ENCODE measurements at places on chromosomes 13 and 19.

DNA sequence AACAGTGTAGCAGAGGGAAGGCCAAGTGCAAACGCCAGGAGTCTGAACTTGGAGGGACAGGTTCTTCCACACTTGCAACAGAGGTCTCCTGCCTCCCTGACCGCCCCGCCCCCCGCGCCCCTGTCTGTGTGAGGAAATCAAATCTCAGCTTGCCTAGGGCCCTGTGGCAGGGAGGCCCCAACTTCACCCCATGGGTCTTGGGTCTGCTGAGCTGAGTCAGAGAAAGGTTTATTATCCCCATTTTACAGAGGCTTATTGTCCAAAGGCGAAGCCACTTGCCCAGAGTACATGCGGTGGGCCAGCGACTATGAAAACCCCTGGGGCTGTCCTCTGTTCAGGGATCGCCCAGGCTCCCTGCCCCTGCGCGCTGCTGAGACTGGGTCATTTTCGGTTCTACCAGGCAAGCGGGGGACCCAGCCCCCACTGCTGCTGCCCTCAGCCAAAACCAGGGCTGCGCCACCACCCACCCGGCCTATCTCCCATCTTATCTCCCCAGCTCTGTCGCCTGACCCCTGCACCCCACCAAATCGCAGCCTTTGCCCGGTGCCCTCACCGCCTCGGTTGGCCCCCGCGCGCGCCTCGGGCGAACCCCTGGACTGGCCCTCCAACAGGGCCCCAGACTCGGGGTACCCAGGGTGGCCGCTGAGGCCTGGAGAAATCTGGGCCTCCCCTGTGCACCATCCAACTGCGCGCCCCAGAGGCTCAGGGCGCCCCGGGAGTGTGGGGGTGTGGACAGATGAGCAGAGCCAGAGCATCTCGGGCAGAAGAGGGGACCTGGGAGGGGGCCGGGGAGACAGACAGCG lies 850 bp upstream of the CERS4 start:
- no peak for DNase-seq

DNA sequence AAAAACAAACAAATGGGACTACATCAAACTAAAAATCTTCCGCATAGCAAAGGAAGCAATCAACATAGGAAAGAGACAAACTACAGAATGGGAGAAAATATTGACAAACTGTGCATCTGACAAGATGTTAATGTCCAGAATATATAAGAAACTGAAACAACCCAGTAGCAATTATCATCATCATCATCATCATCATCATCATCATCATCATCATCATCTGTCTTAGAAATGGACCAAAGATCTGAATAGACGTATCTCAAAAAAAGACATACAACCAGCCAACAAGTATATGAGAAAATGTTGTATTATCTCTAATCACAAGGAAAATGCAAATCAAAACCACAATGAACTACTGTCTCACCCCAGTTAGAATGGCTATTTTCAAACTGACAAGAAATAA lies 173.9 kb downstream of the PRR20E start:
- DNase-seq, result no peak

GRCh38 chr13:34589581-34589980 lies 352.5 kb upstream of the NBEA start:
- DNase-seq, result no peak

DNA sequence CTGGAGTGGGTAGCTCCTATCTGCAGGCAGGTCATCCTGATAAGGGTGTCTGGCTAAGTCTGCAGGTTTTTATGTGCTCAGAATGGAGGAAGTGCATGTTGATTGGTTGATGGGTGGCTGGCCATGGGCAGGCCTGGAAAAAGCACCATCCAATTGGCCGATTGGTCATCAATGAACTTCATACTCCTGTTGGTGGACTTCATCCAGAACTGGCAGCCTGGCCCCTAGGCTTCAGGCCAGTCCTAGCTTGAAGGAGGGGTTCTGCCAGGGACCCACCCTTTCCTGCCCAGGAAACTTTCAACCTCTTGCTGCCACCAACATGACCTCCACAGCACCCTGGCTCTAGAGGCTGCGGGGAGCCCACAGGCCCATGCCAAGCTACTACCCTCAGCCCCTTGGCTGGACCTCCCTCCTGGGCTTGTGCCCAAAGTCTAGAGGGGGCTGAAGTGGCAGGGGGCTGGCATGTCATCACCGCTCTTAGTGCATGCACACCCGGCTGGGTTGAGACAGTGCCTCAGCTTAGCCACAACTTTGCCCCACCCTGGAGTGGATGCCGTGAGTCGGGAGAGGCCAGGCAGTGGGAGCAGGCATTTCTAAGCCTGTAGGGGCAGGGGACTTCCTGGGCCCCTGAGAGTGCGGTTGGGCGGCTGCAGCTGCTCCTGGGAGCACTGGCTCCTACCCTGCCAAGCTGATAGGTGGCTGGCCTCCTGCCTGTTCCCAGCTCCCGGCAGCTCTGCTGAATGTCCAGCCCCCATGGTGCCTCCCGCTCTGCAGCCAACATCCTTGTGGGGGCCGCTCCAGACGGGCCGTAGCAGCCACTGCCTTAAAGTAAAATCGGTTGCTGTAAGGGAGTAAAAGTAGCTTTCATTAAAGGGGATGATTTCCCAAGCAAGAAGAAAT lies 13.2 kb downstream of the DNAJC15 start:
- no peak for DNase-seq

- DNase-seq, result no peak
Measured at GRCh38 chr19:52034051-52034728, 6.0 kb upstream of the ZNF614 start.

GRCh38 chr13:27790523-27790922 lies 1.8 kb upstream of the GSX1 start:
- DNase-seq, result no peak

- DNase-seq, result no peak
Measured at GRCh38 chr19:29681422-29682235, 16.4 kb downstream of the PLEKHF1 start.

GRCh38 chr13:110799246-110800236 lies 86.0 kb downstream of the ING1 start:
- no peak for DNase-seq

GRCh38 chr13:25085125-25085742 lies 10.7 kb upstream of the PABPC3 start:
- DNase-seq, result no peak

- DNase-seq, result no peak
Measured at GRCh38 chr13:107765724-107766401, 449.5 kb downstream of the LIG4 start.

DNA sequence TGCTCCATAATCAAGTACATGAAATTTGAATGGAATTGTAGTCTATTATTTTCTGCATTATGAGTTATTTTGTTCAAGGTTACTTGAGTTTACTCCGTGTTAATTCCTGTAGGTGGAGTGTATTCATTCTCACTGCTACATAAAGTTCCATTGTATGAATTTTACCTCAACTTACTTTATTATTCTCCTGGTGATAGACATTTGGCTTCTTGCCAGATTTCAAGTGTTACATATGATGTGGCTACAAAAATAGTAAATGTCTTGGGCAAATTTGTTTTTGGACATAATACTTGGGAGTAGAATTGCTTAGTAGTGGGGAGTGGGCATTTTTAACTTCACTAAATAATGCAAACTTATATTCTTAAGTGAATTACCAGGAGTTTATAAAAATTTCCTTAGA lies 328.9 kb downstream of the SHISA2 start:
- no peak for DNase-seq

GRCh38 chr19:38792250-38793111 lies 3.5 kb downstream of the LGALS7B start:
- DNase-seq, result no peak

DNA sequence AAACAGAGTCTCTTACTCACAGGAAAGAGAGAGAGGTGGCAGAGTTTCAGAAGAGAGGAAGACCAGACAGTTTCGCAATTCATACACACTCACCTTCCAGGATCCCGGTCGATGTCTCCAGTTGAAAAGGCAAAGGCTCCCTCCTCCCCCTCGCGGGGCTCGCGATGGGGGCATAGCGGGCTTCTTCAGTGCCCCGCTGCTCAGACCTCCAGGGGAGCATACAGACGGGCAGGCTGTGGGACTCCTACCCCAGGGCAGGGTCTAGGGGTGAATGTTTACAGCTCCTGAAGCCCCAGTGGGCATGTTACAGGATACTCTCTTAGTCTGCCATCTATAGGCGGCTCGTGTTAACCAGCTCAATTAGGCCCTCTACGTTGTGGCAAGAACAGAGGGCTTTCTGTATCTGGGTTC lies 139.2 kb downstream of the SLITRK5 start:
- no peak for DNase-seq

- DNase-seq, result no peak
Measured at GRCh38 chr13:106525865-106526264, 9.6 kb downstream of the EFNB2 start.

Measured in NCI-H187 (cell line).